ENCODE measurements at places on chromosomes 3 and 15. TPM values are rescaled to one million over a fixed set of nuclear protein-coding genes. Genes with fewer than 3 reads are reported as not detected.

The THSD4 gene
- 1.2 TPM for total RNA-seq

The HRH1 gene
- 1.9 TPM for total RNA-seq

The SIDT1 gene
- not detected for total RNA-seq

The CACNA1D gene
- total RNA-seq = 1.4 TPM

The ITIH4 gene
- total RNA-seq = 0.10 TPM

The CCNB2 gene
- total RNA-seq = 210 TPM

The GDPGP1 gene
- 3.1 TPM for total RNA-seq

The RPP25 gene
- not detected for total RNA-seq

All from H4 (cell line).